Endothelial cell of umbilical vein (primary cell): ENCODE measurements at places on chromosomes 3 and 15. TPM values are rescaled to one million over a fixed set of nuclear protein-coding genes. Genes with fewer than 3 reads are reported as not detected.

PLS1 gene
- total RNA-seq, result 1.3 and 2.9 TPM in 2 replicates

FAM107A gene
- total RNA-seq, result 8.2 and 10.7 TPM in 2 replicates

DNASE1L3 gene
- total RNA-seq, result 0.95 and 0.99 TPM in 2 replicates

CPN2 gene
- not detected in 2 replicates for total RNA-seq
